ENCODE measurements at places on chromosomes 2 and 18.

DNA sequence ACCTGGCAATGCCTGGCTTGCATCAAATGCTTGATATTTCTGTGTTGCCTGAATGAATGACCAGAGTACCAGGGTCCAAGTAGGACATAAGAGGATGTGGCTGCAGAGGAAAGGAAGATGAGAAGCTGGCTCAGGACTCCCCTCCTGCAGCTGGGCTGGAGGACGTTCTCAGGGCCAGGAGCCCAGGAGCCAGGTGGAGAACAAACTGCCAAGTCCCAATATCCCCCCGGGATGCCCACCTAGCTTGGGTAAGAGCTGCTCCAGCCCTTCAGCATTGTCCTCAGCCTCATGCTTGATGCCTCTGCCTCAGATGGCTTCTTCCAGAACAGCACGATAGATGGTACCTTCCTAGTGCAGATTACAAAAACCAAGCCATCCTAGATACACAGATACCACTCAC, 8.6 kb upstream of the ATP6V1B1 start:
- DNase-seq: no peak

DNA sequence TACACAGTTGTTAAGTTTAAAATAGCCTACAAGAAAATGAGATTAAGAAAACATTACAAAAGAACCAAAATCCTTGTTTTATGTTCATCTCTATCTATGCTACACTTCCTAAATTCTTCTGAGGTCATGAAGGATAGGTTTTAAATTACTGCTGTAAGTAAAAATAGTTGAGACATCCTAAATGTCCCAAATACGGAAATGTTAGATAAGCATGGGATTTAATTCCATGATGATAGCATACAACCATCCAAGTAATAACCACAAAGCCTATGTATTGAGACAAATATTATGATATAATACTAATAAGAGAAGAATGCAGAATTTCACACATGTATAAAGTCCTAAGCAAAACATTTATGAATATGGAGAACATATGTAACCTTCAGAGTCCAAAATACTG, 34.1 kb downstream of the PIEZO2 start:
- DNase-seq: no peak

GRCh38 chr2:121135168-121135853, 149.7 kb downstream of the TFCP2L1 start:
- DNase-seq: no peak

DNA sequence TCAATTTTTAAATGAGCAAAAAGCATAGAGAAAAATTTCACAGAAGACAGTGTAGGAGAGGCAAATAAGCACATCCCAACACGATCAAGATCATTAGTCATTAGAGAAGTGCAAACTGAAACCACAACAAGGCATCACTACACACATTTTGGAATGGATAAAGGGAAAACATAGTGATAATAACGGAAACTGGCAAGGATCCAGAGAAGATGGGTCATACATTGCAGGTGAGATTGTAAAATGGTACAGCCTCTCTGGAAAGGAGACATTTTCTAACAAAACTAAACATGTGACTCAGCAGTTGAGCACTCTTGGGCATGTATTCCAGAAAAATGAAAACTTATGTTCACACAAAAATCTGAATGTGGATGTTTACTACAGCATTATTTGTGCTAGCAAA, 98.3 kb upstream of the TMEM17 start:
- DNase-seq: no peak

GRCh38 chr2:234555616-234556249, 58.9 kb upstream of the ARL4C start:
- DNase-seq: no peak

GRCh38 chr18:48302736-48303135, 106.4 kb downstream of the ZBTB7C start:
- DNase-seq: no peak
